H1 (cell line): ENCODE measurements at places on chromosomes 4 and X. TPM values are rescaled to one million over a fixed set of nuclear protein-coding genes. Genes with fewer than 3 reads are reported as not detected.

Gene DCAF4L1
- polyA plus RNA-seq = 0.06 TPM in 2 replicates

Gene STK26
- polyA plus RNA-seq = 12.7 and 24.2 TPM in 2 replicates

Gene WDR19
- polyA plus RNA-seq = 16.9 and 23.3 TPM in 2 replicates

Gene TMEM187
- polyA plus RNA-seq = 14.5 and 16.2 TPM in 2 replicates

Gene ASB12
- polyA plus RNA-seq = 1.7 and 2.1 TPM in 2 replicates

DNA sequence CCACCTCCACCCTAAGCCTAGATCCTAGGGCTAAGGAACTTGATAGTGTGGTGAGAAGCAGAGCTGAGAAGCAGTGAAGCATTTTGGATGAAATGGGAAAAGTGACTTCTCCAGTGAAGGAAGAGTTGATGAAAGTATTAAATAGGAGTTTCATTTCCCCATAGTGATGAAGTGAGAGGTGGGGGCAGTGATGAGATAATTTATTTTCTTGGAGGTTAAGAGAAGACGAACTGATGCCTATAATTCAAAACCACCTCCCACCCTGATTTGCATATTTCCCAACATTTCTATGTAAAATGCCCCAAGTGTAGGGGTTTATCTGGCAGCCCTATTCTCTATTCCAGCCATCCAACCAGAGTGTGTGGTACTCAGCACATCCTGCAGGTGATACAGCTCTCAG lies 6.3 kb downstream of the LONRF3 start:
- no peak for DNase-seq
- no peaks in the 10 kb centered on the region; the same call in 1 of the 2 replicates for H3K4me1 ChIP-seq
- H3K4me3 ChIP-seq = no peak overlapping the region
- H3K36me3 ChIP-seq = no peaks in the 10 kb centered on the region
- H3K27ac ChIP-seq = no peak overlapping the region
- peaks cover 44% of the 10 kb centered on the region for H3K27me3 ChIP-seq

DNA sequence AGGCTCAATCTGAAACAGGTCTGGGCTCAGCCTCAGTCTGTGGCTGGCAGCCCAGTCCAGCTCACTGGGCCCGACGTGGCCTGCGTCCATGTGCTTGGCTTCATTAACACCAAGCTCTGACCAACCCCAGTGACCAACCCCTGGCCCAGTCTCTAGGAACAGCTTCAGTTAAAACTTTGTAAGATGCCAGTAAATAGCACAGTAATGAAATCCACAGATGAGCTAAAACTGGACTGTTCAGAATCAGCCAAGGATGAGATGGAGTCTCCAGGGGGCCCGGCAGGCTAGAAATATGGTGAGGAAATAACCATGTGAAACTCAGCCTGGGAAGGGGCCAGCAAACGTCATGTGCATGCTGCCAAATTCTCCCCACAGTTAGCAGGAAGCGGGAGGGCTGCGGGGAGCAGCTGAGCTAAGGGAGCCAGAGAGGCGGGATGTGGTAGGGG lies 37.1 kb upstream of the XPNPEP2 start:
- no peak overlapping the region for H3K4me3 ChIP-seq
- H3K27ac ChIP-seq = no peak overlapping the region
- DNase-seq = no peak
- no peaks in the 10 kb centered on the region for H3K36me3 ChIP-seq
- peaks cover 7% of the 10 kb centered on the region for H3K4me1 ChIP-seq

DNA sequence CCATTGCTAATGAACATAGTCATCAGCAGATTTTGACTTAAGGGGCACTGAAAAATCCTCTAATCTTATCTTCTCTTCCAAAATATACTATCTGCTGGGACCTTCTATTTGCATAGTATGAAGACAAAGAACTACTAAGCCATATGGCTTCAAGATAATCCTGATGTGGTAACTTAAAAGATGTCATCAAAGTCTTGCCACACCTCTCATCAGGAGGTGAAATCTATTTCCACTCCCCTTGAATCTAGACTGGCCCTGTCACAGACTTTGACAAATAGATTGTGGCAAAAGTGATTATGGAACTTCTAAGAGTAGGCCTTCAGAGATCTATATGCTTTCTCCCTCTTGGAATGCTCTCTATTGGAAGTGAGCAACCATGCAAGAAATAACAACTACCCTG lies 27.3 kb upstream of the TET2 start:
- H3K27me3 ChIP-seq = no peaks in the 10 kb centered on the region
- no peaks in the 10 kb centered on the region for H3K36me3 ChIP-seq
- no peak overlapping the region for H3K27ac ChIP-seq
- H3K4me3 ChIP-seq = no peak overlapping the region
- no peaks in the 10 kb centered on the region for H3K4me1 ChIP-seq

DNA sequence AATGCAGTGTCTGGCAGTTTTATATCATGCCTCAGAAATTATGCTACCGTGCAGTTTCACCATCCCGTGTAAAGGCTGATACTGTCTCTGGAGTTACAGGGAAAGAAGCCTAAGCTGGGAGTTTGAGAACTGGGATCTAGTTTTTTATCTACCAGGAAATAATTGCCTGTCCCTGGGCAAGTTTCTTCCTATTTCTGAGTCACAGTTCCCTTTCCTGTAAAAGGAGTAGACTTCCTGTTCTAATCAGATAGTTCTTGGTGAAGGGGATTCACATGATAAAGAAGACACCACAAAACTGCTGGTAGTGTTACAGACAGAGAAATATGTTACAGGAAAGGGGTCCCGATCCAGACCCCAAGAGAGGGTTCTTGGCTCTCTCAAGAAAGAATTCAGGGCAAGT lies 17.1 kb downstream of the HERC3 start:
- no peaks in the 10 kb centered on the region; the same call in 1 of the 2 replicates for H3K4me1 ChIP-seq
- H3K4me3 ChIP-seq = no peak overlapping the region

DNA sequence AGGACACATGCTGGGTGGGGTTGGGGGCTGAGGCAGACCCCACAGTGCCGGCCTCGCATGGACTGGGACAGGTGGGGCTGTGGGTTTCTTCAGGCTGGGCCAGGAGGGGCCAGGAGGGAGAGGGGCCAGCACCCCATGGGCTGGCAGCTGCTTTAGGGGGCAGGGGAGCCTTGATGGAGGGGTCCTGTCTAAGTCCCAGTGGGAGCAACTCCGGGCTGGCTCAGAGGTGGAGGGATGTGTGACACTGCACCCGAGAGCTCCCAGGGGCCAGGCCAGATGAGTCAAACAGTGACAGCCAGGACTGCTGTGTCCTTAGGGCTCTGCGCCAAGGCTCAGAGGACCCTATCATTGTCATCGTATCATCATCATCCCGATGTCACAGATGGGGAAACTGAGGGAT lies 4.4 kb upstream of the ABLIM2 start:
- H3K27me3 ChIP-seq = peaks cover 24% of the 10 kb centered on the region
- no peak for DNase-seq
- peaks cover 3% of the 10 kb centered on the region for H3K4me1 ChIP-seq
- H3K36me3 ChIP-seq = no peaks in the 10 kb centered on the region
- H3K4me3 ChIP-seq = no peak overlapping the region

- no peak overlapping the region for H3K4me3 ChIP-seq
- no peak overlapping the region for H3K27ac ChIP-seq
- no peak for DNase-seq
- peaks cover 10% of the 10 kb centered on the region for H3K36me3 ChIP-seq
Observed at GRCh38 chr4:88062311-88062710, 54.9 kb downstream of the PKD2 start.

DNA sequence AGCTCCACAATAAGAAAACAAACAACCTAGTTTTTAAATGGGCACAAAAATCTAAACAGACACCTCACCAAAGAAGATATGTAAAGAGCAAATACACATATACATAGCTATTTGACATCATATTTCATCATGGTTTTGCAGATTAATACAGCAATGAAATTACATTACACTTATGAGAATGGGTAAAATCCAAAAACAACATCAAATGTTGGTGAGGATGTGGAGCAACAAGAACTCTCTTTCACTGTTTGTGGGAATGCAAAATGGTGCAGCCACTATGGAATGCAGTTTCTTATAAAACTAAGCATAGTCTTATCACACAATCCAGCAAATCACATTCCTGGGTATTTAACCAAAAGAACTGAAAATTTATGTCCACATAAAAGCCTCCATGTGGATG lies 25.0 kb downstream of the TLR6 start:
- no peaks in the 10 kb centered on the region for H3K4me1 ChIP-seq
- H3K27me3 ChIP-seq = no peaks in the 10 kb centered on the region

GRCh38 chr4:153257151-153257620 lies 52.9 kb downstream of the TRIM2 start:
- H3K27me3 ChIP-seq = no peaks in the 10 kb centered on the region
- no peaks in the 10 kb centered on the region for H3K36me3 ChIP-seq
- H3K4me1 ChIP-seq = peaks cover 23% of the 10 kb centered on the region
- peak overlapping the region; percentile 36; the same call in 1 of the 2 replicates for H3K4me3 ChIP-seq
- H3K27ac ChIP-seq = peak overlapping the region; percentile 87

DNA sequence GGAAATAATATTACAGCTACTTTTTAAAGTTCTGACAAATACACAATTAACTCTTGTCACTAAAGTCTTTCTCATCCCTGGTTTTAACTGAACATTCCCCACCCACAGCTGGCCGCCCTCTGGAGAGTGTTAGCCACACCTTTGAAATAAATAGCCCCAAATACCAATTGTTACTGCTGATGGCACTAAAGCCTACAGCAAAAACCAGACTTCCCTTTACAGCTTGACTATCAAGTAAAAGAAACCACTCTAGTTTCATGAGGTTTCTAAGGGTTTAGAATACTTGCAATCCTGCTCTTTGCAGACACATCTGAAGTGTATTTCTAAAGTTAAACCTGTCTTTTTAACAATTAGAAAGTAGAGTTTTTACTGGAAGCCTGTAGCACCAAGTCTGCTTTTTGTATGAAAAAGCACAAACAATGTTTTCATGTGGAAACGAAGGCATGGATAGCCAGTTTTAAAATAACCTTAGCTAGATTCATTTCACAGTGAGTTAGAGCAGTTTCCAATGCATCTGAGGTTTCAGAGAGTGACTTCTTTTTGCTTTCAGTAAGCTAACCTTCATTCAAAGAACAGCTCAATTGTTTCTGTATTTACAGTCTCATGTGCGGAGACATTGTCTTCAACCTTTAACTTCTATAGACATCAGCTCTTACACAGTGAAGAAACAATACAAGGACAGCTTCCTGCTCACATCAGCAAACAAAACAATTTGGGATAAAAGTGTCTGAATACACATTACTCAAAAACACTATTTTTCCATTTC lies 164.8 kb upstream of the VEGFC start:
- no peaks in the 10 kb centered on the region for H3K4me1 ChIP-seq
- no peaks in the 10 kb centered on the region for H3K27me3 ChIP-seq
- DNase-seq = no peak
- H3K27ac ChIP-seq = no peak overlapping the region

DNA sequence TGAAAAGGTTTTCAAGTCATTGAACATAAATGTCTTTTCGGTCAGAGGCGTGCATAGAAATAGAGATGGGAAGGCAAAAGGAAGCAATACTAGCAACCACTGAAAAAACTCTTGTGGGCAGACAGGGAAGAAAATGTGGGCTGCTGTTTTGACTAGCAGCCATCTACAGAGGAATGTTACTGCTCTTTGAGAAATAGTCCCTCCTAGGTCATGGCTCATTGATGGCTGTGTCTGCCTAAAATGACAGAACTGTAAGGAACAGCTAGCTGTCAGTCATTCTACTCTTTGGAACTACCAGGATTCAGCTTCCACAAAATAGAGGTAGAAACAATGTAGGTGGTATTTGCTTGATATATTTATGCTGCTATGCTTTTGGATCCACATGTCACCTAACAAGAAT lies 26.9 kb upstream of the TMPRSS11B start:
- H3K4me3 ChIP-seq = no peak overlapping the region; the same call in 1 of the 2 replicates
- H3K27me3 ChIP-seq = no peaks in the 10 kb centered on the region
- no peak for DNase-seq

- no peaks in the 10 kb centered on the region for H3K36me3 ChIP-seq
- no peak overlapping the region for H3K4me3 ChIP-seq
- no peaks in the 10 kb centered on the region for H3K27me3 ChIP-seq
- peaks cover 3% of the 10 kb centered on the region; the same call in 1 of the 2 replicates for H3K4me1 ChIP-seq
Observed at GRCh38 chrX:33106737-33107136, 104.6 kb downstream of the DMD start.

GRCh38 chr4:89488736-89489135 lies 181.1 kb upstream of the GPRIN3 start:
- H3K27ac ChIP-seq = no peak overlapping the region
- DNase-seq = no peak
- H3K36me3 ChIP-seq = no peaks in the 10 kb centered on the region
- H3K4me3 ChIP-seq = no peak overlapping the region
- peaks cover 3% of the 10 kb centered on the region for H3K4me1 ChIP-seq
